Endothelial cell (in vitro differentiated cells): ENCODE measurements at places on chromosomes 13 and 19.

GRCh38 chr13:88000239-88000638, 329.1 kb downstream of the SLITRK5 start:
- H3K36me3 ChIP-seq = peaks cover 4% of the 10 kb centered on the region
- H3K4me3 ChIP-seq = no peak overlapping the region
- H3K27me3 ChIP-seq = peaks cover 1% of the 10 kb centered on the region
- no peak for DNase-seq
- no peak overlapping the region for H3K27ac ChIP-seq
- no peaks in the 10 kb centered on the region for H3K4me1 ChIP-seq

- no peak for DNase-seq
- peak overlapping the region; percentile 11 for H3K4me3 ChIP-seq
- peaks cover 3% of the 10 kb centered on the region for H3K36me3 ChIP-seq
- H3K27me3 ChIP-seq = peaks cover 4% of the 10 kb centered on the region
Measured at GRCh38 chr19:44696939-44697669, 1.8 kb upstream of the CEACAM16 start.

GRCh38 chr13:23919006-23919405, 21.7 kb upstream of the C1QTNF9B start:
- no peak for DNase-seq
- no peak overlapping the region for H3K27ac ChIP-seq
- no peaks in the 10 kb centered on the region for H3K36me3 ChIP-seq
- H3K4me1 ChIP-seq = peaks cover 10% of the 10 kb centered on the region
- H3K27me3 ChIP-seq = no peaks in the 10 kb centered on the region

DNA sequence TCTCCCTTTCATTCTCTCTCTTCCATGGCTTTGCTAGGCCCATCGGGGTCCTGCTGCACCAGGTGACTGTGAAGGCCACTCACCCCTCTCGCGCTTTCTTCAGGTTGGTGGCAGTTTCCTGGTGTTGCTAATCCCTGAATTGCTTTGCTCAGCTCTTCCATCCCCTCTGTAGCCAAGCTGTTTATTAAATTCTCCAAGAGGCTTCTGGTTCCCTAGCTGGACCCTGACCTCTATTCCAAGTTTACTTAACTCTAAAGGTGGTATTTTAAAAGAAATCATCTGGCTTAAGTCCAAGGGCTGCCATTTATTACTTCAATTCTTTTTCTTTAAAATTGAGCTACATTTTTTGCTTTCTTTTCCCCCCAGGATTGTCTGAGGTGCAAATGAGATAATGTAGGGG, 32.7 kb upstream of the MICU2 start:
- H3K36me3 ChIP-seq = no peaks in the 10 kb centered on the region
- H3K4me3 ChIP-seq = no peak overlapping the region
- no peaks in the 10 kb centered on the region for H3K4me1 ChIP-seq
- H3K27me3 ChIP-seq = no peaks in the 10 kb centered on the region
- DNase-seq = no peak

DNA sequence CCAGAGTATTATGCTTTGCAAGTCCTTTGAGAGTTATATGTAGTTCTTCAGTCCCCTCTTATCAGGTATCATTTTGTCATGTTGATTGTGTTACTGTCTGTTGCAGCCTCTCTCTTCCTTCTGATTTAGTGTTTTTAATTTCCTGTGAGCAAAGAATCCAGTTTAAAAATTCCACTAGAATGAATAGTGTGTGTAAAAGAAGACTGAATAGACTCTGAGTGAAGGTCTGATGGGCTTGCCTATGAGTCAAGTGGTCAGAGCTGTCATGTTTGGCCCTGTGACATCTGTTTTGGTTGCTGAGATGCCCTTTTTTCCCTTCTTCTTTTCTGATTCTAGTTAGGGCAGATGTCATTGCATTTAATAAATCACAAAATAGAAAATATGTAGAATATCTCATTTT, 23.3 kb upstream of the KCTD4 start:
- no peak overlapping the region for H3K27ac ChIP-seq
- no peak for DNase-seq
- H3K36me3 ChIP-seq = no peaks in the 10 kb centered on the region
- H3K4me1 ChIP-seq = no peaks in the 10 kb centered on the region
- H3K4me3 ChIP-seq = no peak overlapping the region

DNA sequence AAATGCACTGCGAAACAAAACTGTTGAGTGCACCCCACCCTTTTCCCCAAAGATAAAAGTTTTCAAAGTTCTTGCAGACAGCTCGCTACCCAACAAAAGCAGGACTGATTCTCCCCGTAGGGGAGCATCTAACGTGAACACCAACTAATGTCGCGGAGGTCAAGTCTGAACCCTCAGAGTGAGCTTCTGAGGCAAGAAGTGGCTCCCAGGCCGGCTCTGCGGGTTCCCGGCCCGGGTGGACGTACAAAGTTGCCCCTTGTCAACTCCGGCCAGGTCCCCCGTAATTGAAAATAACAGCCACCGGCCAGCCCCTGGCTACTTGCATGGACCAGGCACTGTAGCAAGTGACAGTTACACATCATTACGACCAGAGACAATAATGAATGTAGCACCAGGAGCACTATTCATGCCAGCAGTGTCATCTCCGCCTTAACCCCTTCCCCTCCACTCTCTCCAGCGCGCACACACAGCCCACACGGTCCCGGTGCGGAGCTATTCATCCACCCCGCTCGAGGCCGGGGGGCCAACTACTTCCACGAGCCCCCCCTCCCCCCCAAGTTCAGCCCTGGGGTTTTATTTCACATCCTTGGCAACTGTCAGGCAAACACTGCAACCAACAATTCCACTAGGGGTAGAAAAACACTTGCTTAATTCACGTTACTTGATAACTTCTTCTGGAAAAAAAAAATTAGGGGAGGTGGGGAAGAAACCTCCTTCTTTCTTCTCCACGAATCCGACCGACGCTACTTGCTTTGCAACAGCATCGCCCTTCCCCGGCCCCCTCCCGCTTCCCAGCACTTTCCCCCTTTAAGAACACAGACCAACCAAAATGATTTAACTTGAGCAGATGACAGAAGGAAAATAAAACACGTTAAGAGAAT, 1.2 kb downstream of the KLF12 start:
- H3K27ac ChIP-seq = peak overlapping the region; percentile 83
- H3K4me3 ChIP-seq = peak overlapping the region; percentile 100
- H3K36me3 ChIP-seq = peaks cover 6% of the 10 kb centered on the region
- peaks cover 30% of the 10 kb centered on the region for H3K4me1 ChIP-seq

DNA sequence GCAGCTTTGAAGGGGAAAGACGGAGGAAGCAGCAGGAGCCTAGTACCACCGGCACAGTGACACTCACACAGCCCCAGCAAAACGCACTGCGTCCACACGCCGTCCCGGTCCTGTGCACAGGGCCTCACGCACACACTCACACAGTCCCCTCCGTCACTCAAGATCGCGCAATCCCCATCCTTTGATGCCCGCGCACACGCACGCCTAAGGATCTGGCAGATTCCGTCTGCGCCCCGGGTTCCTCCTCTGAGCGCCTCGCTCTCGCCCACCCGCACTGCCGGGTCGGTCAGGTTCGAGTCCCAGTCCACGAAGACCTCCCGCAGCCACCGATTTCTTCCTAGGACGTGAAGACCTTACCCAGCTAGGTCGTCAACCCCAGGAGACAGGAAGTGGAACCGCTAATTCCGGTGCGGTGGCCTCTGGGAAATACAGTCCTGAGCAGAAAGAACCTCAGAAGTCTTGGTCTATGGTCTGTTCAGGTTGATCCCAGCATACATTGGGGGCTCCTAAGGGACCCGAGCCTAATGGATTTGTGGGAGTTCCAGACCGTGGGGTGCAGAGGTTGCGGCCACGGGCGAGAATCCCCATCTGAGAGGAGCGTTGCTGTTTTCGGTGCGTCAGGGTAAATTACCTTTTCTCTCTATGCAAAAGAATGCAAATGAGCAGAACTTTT, at the start of gene ZNF780B:
Gene ZNF780B, minus strand, starts transcription at position 400 of the 673 bp plus-strand sequence. CDS start 5,899 bp downstream, outside the sequence.
- H3K27me3 ChIP-seq = peaks cover 7% of the 10 kb centered on the region
- DNase-seq = peak; percentile 42
- H3K27ac ChIP-seq = peak within 1 kb of the TSS; percentile 84
- H3K36me3 ChIP-seq = peaks cover 6% of the 10 kb centered on the region
- peaks cover 18% of the 10 kb centered on the region for H3K4me1 ChIP-seq
- H3K4me3 ChIP-seq = peak within 1 kb of the TSS; percentile 100

DNA sequence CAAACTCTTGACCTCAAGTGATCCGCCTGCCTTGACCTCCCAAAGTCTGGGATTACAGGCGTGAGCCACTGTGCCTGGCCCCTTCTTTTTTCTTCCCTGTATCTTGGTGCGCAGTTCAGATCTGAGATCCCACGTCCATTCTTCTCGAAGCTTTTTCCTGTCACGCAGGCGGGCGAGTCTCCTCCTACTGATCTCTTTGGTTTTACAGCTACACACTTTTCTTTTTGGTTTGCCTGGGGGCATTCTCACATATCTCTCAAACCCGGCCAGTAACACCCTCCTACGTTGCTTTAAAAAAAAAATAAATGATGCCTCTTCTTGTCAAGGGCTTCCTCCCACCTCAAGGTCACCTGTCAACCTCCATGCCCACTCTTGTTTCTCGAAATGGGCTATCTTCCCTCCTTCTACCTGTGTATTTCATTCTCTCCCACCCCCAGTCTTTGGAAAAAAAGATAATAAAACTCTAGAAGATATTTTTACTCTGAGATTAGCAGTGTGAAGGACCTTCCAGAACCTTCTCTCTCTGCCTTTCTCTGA, 12.1 kb downstream of the TMPRSS9 start:
- H3K4me3 ChIP-seq = no peak overlapping the region
- peaks cover 5% of the 10 kb centered on the region for H3K27me3 ChIP-seq
- H3K27ac ChIP-seq = no peak overlapping the region
- H3K36me3 ChIP-seq = no peaks in the 10 kb centered on the region

DNA sequence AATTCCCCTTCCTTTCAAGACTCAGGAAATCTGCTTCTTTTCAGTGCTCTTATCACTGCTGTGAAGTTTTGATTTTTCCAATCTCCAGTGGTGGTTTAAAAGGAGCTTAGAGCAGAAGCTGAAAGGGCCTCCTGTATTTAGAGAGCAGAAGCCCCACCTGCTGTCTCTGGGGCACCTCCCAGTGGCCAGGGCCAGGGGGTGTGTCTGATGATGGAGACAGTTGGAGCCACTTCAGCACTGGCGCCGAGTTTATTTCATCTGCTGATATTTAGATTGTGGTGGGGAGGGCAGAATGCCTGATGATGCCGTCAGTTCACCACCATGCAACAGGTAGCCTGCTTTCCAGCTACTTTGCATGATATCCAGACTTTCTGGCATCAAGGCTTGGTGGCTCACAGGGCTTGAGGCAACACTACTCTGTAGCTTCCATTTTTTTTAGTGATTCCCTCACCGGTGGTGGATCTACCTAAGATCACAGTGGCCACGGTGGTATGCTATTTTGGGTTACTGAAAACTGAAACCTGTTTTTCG, 371.9 kb downstream of the KCNRG start:
- peaks cover 2% of the 10 kb centered on the region for H3K27me3 ChIP-seq
- no peak for DNase-seq
- peaks cover 43% of the 10 kb centered on the region for H3K4me1 ChIP-seq
- no peaks in the 10 kb centered on the region for H3K36me3 ChIP-seq
- H3K27ac ChIP-seq = peak overlapping the region; percentile 21

- H3K27ac ChIP-seq = no peak overlapping the region
- H3K36me3 ChIP-seq = peaks cover 8% of the 10 kb centered on the region
- peaks cover 22% of the 10 kb centered on the region for H3K27me3 ChIP-seq
- peaks cover 5% of the 10 kb centered on the region for H3K4me1 ChIP-seq
Measured at GRCh38 chr19:55457683-55458457, 3.6 kb downstream of the ISOC2 start.

DNA sequence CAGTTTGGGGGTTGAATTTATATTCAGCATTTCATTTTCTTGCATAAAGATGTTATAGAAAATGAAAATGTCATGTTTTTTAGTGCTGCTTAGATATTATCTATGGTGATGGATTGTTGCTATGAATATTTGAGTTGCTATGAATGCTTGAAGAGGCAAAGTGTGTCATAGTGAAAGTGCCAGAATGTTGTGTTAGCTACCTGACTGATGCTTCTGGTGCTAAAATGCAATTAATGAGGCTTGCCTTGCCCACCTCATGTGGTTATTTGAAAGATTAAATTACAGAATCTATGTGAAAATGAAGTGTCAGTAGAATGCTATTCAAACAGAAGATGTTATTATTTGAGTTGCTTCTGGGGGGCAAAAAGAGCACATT, 62.7 kb upstream of the MYCBP2 start:
- DNase-seq = no peak
- H3K27me3 ChIP-seq = peaks cover 2% of the 10 kb centered on the region
- H3K27ac ChIP-seq = no peak overlapping the region
- H3K4me3 ChIP-seq = no peak overlapping the region

GRCh38 chr19:14577885-14578427, 4.9 kb upstream of the CLEC17A start:
- DNase-seq = no peak
- H3K4me3 ChIP-seq = no peak overlapping the region
- H3K27me3 ChIP-seq = peaks cover 5% of the 10 kb centered on the region
- no peaks in the 10 kb centered on the region for H3K36me3 ChIP-seq

DNA sequence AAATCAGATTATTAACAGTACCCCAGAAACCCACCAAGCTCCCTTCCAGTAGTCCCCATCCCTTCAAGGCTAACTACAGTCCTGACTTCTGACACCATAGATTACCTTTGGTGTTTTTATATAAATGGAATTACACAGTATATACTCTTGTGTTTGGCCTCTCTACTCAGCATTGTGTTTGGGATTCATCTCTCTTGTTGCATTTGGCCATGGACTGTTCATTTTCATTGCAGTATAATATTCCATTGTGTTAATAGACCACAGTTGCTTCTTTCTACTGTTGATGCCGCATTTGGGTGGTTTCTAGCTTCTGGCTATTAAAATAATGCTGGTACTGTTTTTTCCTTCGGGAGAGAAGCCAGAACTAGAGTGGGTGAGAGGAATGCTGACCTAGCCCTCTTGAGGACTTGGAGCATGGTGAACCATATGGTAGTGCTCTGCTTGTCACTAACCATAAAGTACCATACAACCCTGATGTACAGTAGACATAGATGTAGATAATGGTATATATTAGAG, 18.9 kb upstream of the GARRE1 start:
- peaks cover 11% of the 10 kb centered on the region for H3K4me1 ChIP-seq
- no peak for DNase-seq
- H3K36me3 ChIP-seq = peaks cover 11% of the 10 kb centered on the region
- peaks cover 9% of the 10 kb centered on the region for H3K27me3 ChIP-seq
- no peak overlapping the region for H3K27ac ChIP-seq

GRCh38 chr19:33375156-33375836, 1.8 kb downstream of the CEBPG start:
- H3K27ac ChIP-seq = no peak overlapping the region
- DNase-seq = no peak
- peak overlapping the region; percentile 47 for H3K4me3 ChIP-seq
- H3K4me1 ChIP-seq = peaks cover 26% of the 10 kb centered on the region
- H3K36me3 ChIP-seq = peaks cover 4% of the 10 kb centered on the region

GRCh38 chr19:15108845-15109767, 1.9 kb downstream of the SYDE1 start:
- H3K4me3 ChIP-seq = peak overlapping the region; percentile 95
- H3K4me1 ChIP-seq = peaks cover 14% of the 10 kb centered on the region
- peak overlapping the region; percentile 99 for H3K27ac ChIP-seq
- H3K27me3 ChIP-seq = peaks cover 10% of the 10 kb centered on the region
- peaks cover 28% of the 10 kb centered on the region for H3K36me3 ChIP-seq
- no peak for DNase-seq

DNA sequence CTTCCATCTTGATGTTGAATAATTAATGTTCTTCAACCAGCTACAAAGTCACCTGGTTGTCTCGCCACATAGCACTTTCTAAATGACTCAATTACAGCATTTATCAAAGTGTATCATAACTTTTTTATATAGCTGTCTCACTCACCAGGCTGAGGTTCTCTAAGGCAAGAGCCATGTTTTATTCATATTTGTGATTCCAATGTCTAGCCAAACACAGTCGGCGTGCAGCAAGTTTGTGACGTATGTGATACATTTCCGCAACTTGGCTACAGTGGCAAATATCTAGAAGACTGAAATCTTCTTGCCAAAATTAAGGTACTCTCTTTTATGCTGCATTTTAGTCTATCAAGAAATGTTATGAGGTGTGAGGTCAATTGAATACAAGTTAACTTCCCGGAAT, 94.2 kb upstream of the WASF3 start:
- DNase-seq = no peak
- no peaks in the 10 kb centered on the region for H3K36me3 ChIP-seq
- H3K27me3 ChIP-seq = no peaks in the 10 kb centered on the region
- H3K4me3 ChIP-seq = no peak overlapping the region
- H3K4me1 ChIP-seq = no peaks in the 10 kb centered on the region
- no peak overlapping the region for H3K27ac ChIP-seq
